Stomach (tissue), 19 donors: ENCODE measurements at places on chromosomes 4 and X. TPM values are rescaled to one million over a fixed set of nuclear protein-coding genes. Genes with fewer than 3 reads are reported as not detected.

GRCh38 chr4:7398104-7398423, 36.7 kb downstream of the PSAPL1 start:
- no peak for DNase-seq

GRCh38 chr4:80367737-80368136, 32.2 kb downstream of the CFAP299 start:
- DNase-seq = no peak

Gene PNMA6F
- not detected for total RNA-seq

Gene MAGEB1
- total RNA-seq = not detected
